ENCODE measurements at places on chromosomes 6 and 20.

GRCh38 chr6:101088594-101088993 lies 207.5 kb upstream of the ASCC3 start:
- DNase-seq: no peak

- DNase-seq: no peak
Observed at GRCh38 chr6:149153100-149153499, 164.4 kb upstream of the TAB2 start.

GRCh38 chr6:133431031-133431430 lies 189.9 kb downstream of the EYA4 start:
- DNase-seq: no peak

GRCh38 chr6:124294574-124295200 lies 491.0 kb downstream of the NKAIN2 start:
- DNase-seq: peak; percentile 65

DNA sequence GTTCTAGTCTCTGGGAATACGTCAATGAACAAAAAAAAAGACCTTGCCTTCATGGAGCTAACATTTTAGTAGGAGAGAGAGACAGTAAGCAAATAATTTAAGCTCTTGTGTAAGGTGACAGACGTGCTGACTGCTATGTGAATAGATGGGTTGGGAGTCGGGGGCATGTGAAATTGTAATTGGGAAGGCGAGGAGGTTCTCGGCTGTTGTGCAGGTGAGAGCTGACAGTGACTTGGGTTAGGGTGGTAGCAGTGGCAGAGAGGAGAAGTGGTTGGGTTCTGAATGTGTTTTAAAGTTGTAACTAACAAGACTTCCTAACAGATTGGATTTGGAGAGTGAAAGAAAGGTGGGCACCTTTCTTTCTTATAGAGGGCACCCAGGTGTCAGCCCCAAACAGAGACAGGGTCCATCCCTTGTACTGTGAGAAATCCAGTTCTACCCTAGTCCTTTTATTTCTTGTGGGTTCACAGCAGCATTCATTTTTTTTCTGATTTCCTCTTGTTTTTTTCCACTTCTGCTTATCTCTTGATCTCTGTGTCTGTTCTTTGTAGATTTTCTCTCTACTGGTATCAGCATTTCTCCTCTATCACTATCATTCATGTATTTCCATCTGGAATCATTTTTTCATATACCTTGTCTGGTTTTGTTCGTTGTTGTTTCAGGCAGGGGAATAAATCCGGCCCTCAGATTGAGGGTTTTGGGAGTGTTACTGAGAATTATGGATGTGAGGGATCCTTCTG lies 15.4 kb upstream of the MYLK2 start:
- no peak for DNase-seq

GRCh38 chr6:87333591-87334181 lies 4.6 kb upstream of the GJB7 start:
- DNase-seq: peak; percentile 16

GRCh38 chr6:37566111-37566949 lies 66.6 kb upstream of the CCDC167 start:
- DNase-seq: no peak

DNA sequence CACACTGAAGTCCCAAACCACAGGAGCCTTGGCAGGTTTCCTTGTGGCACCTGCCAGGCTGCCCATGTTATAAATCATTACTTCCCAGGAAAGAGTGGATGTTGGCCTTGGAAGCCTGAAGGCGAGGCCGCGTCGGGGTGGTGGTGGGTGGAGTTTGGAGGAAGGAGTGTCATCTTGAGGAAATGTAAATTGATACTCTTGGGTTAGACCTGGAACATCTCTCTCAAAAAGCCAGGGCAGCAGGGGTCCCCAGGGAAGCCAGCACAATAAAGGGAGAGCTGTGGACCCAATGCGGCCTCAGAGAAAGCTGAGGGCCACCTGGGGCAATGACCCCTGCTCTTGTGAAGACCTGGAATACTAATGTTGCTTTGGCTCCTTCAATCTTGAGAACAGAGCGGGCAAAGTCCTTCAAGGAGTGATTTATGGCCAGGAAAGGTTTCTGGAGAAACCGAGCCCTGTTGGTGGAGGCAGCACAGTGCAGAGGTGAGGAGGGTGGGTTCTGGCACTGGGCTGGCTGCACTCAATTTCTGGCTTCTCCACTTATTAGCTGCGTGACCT lies 26.3 kb upstream of the TRAF3IP2 start:
- DNase-seq: no peak

DNA sequence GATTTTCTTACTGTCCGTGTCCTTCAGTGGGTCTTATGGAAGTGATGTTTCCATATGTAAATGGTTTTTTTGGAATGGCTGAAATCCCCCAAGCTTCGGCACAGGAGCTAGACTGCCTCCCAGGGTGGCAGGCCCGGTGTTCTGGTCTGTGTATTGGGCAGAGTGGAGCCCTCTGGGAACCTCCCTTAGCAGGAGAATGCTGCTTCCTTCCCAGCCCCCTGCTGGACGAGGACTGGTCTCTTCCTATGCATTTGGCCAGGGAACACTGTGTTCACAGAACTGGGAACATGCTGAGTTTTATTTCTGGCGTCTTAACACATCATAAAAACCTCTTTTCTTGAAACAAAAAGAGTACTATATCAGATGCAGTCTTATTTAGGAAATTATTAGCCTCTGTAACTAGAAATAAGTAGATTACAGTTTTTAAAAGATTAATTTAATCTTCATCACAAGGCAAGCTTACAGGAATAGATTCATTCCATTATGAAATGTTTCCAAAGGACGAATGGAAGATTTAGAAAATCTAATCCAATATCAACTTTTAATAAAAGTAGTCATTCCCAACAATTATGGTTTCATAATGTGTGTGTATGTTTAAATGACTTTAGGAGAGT lies 56.6 kb downstream of the SYTL3 start:
- peak; percentile 52 for DNase-seq

DNA sequence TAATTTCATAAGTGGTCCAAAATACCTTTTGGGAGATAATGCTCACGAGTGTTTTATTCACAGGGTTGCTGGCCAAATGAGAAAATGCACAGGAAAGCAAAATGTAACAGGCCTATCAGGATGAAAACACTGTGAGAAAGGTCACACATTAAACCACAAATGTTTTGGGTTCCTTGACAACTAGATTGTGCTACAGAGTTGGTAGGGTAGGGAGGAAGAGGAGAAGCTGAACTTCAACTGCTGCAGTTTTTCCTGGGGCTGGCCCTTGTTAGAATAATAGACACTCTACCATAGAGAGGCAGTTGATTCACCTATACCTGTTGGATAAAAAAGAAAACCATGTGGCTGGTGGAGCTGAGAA lies 28.1 kb upstream of the PAQR8 start:
- peak; percentile 30 for DNase-seq

- DNase-seq: no peak
Observed at GRCh38 chr20:61918548-61918947, 147.1 kb downstream of the TAF4 start.

- DNase-seq: peak; percentile 74
Observed at GRCh38 chr20:3045042-3045815, 623 bp upstream of the MRPS26 start.

- DNase-seq: no peak
Observed at GRCh38 chr6:89346433-89346832, 6.1 kb downstream of the UBE2J1 start.

- no peak for DNase-seq
Observed at GRCh38 chr6:27743787-27744186, 168.4 kb downstream of the OR2B2 start.

DNA sequence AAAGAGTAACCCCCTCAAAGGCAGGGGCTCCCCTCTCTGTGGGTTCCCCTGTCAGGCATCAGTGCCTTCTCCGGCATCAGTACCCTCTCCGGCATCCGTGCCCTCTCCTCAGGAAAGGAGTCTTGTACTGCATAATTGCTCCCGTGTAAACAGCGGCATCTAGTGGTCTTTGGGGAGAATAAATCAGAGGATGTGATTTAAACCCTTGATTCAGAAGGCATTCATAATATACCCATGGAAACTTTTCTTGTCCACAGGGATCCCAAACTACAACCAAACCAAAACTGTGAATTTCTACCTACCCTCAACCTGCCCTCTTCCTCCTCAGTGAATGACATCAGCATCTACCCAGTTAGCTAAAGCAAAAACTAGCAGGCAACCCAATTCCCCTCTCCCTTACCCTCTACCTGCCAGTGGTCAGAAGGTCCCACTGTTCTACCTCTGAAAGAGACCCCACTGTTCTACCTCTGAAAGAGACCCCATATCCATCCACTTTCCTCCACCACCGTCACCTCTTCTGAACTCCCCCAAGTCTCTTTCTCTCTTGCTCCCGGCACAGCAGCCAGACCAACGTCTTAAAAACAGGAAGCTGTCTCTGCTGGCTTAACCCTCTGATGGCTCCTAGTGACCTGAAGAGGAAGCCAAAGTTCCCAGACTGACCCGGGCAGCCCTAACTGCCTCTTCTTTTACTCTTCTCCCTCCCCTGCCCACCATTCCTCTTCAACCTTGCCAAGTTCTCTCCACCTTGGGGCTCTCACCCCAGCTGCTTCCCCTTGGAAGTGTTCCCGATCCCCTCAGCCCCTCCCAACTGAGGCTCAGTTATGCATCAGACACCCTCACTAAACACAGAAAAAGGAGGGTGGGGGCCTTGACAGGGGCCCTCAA lies 27.2 kb downstream of the UBE2V1 start:
- peak; percentile 64 for DNase-seq

GRCh38 chr6:41571021-41571780 lies 25.0 kb downstream of the FOXP4 start:
- DNase-seq: no peak

GRCh38 chr6:96836631-96837080 lies 621 bp downstream of the GPR63 start:
- no peak for DNase-seq

DNA sequence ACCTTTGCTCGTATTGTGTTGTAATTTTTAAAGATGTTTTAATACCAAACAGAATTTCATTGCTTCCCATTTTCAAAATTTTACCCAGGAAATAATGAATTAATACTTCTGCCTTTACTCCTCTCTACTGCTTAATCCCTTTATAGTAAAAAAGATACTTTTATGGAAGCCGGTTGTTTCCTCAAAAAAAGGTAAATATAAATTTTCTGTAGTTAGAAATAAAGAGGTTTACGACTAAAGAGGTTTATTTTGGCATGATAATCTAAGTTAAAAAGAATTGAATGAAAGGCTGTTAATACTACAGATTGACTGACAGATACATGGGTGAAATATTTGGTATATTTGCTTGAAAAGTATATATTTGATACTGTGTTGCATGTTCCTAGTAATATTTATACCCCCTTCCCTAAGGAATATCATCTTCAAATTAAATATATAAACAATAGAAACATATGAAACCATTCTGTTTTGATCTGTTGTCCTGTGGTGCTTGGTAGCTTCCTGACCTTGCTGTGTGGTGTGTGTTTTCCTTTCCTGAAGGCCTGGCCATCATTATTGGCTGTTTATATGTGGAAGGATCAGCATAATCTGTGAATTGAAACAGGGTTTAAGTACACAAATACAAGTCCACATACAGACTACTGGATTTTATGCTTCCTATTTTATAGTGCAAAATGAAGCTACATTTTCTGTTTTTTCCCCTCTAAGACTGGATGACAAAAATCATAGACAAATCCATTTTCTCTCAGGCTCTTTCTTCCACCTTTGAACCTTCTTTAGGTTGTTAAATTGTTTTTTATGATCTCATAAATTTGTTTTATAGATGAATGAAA lies 2.3 kb downstream of the LIN28B start:
- no peak for DNase-seq

DNA sequence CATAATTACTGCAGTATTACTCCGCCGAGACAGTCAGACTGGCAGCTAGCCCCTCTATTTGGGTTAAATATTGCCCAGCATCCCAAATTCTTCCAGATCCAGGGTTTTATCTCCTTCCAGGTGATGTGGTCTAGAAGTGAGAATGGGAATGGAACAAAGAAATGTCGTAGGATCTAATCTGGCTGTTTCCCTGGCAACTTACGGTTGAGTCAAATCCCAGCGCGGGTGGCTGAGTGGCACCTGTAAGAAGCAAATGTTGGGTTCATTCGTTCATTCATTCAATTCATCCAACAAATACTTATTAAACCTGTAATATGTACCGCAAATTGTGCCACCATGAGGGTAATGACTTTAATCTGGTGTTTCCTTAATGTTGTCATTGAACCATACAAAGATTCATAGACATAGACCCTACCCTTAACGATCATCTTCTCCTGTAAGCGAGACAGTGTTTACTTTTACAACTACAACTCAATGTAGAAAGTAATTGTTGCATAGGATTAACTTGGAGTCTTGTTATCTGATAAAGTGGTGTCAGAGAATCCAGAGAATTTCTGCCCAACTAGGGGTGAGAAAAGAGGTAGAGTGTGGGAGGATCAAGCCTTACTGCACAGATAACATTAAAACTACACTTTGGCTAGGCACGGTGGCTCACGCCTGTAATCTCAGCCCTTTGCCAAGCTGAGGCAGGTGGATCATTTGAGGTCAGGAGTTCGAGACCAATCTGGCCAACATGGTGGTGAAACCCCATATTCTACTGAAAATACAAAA lies 91.3 kb upstream of the ADGRF1 start:
- peak; percentile 54 for DNase-seq

DNA sequence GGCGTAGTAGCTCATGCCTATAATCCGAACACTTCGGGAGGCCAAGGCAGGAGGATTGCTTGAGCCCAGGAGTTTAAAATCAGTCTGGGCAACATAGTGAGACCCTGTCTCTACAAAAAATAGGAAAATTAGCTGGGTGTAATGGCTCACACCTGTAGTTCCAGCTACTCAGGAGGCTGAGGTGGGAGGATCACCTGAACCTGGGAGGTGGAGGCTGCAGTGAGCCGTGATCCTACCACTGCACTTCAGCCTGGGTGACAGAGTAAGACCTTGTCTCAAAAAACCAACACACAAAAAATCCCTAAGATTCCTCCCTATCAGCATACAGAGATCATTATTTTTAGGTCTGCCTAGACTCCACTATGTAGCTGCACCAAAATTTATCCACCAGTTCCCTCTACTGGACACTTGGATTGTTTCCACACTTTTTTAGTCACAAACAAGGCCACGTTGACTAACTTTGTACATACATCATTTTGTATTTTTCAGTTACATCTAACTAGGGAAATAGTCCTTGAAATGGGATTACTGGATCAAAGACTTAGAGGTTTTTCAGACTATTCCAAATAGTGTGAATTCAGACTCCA lies 3.6 kb upstream of the PHF1 start:
- peak; percentile 64 for DNase-seq

DNA sequence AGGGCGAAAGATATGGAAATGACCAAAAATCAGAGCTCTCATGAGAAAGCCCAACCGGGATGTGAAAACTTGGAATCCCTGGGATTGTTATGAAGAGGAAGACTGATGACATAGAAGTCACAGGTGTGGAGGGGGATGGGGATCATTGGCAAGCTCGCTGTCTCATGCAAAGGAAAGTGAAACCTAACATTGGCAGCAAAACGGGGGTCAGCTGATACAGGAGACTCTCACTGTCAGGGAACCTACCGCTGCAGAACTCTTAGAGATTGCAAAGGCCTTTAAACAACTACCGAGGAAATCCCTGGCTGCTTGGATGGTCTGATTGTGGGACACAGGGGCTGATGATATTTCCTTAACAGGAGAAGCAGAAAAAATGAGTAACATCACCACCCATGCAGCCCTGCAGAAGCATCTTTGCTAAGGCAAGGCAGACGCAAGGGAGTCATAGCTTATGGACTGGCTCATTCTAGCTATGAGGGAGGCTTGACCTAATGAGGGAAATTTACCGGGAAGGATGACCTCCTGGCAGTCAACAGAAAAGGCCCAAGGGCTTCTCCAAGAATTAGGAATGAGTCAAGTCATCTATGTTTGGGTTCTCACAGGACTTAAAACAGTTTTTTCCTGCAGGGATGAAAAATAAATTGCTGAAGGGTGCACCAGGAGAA lies 7.0 kb downstream of the MUC21 start:
- no peak for DNase-seq

- no peak for DNase-seq
Observed at GRCh38 chr20:404088-404487, 4.0 kb upstream of the RBCK1 start.

- peak; percentile 78 for DNase-seq
Observed at GRCh38 chr20:23143098-23143497, 57.0 kb upstream of the CD93 start.
